HepG2 (cell line): ENCODE measurements at places on chromosomes 11 and 22. TPM values are rescaled to one million over a fixed set of nuclear protein-coding genes. Genes with fewer than 3 reads are reported as not detected.
A peak's percentile ranks its signal among the peaks of the same experiment; 100 is the strongest.

TRIM66 gene
- 4.9 and 5.6 TPM in 2 replicates for total RNA-seq

DNA sequence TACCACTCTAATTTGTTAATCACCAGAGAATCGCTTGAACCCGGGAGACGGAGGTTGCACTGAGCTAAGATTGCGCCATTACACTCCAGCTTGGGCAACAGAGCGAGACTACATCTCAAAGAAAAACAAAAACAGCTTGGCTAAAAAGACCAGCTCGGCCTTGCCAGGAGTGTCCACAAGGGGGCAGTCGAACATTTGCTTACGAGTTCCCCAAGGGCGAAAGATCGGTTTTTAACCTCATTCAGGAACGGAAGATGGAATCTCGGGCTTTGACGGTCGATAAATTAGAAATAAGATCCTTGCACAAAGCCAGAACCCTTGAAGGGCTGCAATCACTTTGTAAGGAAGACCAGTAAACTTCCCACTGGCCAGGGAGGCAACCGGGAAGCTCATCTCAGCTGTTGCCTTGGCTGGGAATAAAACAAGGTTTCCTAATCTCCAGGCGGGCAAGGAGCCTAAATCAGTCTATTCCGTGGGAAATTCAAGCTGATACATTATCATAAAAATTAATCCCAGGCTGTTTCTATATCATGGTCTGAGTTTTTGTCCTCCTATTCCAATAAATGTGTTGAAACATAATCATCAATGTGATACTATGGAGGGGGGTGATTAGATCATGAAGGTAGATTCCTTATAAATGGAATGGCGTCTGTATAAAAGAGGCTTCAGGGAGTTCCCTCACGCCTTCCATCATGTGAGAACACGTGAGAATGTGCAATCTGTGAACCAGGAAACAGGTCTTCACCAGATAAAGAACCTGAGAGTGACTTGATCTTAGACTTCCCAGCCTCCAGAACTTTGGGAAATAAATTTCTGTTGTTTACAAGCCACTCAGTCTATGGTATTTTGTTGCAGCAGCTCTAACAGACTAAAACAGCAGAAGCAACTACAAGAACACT lies 14.9 kb upstream of the SLC29A2 start:
- peaks cover 20% of the 10 kb centered on the region for H3K4me1 ChIP-seq
- H3K27me3 ChIP-seq, result no peaks in the 10 kb centered on the region
- no peak overlapping the region for H3K27ac ChIP-seq
- H3K36me3 ChIP-seq, result no peaks in the 10 kb centered on the region
- no peak overlapping the region for H3K4me3 ChIP-seq

GRAP2 gene
- total RNA-seq, result not detected in 2 replicates

APOL5 gene
- not detected in 2 replicates for total RNA-seq

GRCh38 chr11:9740202-9740883 lies 76.5 kb downstream of the SWAP70 start:
- H3K27me3 ChIP-seq, result no peaks in the 10 kb centered on the region
- H3K27ac ChIP-seq, result no peak overlapping the region

- no peaks in the 10 kb centered on the region for H3K4me1 ChIP-seq
- H3K27ac ChIP-seq, result no peak overlapping the region
- peaks cover 10% of the 10 kb centered on the region for H3K36me3 ChIP-seq
- no peak overlapping the region for H3K4me3 ChIP-seq
- H3K27me3 ChIP-seq, result no peaks in the 10 kb centered on the region
Observed at GRCh38 chr11:43899094-43899493, 18.5 kb downstream of the ALKBH3 start.

DNA sequence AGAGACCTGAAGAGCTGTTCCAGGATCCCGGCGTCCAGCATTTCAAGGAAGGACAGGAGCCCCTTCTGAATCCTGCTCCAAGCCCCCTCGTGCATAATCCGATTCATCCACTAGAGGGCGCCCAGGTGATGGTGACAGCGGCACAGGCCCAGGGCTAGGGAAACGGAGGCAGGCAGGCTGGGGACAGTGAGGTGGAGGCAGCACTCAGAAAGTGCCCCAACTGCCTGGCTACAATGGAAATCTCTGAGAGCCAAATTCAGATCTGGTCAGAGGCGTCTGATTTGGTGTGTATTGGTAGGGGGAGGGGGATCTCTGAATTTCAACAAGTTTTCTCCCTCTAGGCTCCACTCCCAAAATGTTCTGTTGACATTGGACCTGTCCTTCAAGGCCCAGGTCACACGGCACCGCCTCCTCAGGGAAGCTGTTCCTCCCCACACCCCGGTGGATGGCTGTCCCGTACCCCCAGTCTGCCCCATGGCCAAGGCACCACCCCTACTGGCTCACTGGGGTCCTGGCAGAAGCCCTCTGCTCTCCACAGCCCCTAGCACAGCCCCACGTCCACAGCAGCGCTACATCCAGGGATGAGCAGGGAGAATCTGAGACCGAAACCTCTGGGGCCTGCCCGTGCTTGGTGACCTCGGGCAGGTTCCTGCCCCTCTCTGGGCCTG lies 142.9 kb downstream of the CRYBB2 start:
- H3K27ac ChIP-seq, result no peak overlapping the region
- peak; percentile 35 for DNase-seq
- peaks cover 62% of the 10 kb centered on the region; the same call in 2 of the 3 replicates for H3K36me3 ChIP-seq
- no peaks in the 10 kb centered on the region for H3K27me3 ChIP-seq
- H3K4me3 ChIP-seq, result no peak overlapping the region

ACR gene
- not detected in 2 replicates for total RNA-seq

DNA sequence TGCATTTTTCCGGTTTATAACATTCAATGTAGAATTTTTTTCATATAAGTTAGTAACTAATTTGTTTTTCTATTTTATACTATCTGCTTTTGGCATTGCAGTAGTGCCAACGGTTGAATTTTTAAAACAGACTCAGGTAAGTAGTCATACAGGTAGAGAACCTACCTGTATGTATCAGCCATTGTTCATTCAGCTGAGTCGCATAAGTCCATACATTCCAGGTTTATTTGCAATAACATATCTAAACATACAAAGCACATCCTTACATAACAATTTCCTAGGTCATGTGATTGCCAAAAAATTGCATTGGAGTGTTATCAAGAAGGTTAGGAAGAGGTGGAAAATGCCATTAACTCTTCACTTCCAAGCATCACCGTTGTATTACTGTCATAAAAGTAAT lies 1059.3 kb upstream of the CNTN5 start:
- H3K27ac ChIP-seq, result no peak overlapping the region
- no peaks in the 10 kb centered on the region for H3K4me1 ChIP-seq
- DNase-seq, result no peak
- H3K4me3 ChIP-seq, result no peak overlapping the region

DNA sequence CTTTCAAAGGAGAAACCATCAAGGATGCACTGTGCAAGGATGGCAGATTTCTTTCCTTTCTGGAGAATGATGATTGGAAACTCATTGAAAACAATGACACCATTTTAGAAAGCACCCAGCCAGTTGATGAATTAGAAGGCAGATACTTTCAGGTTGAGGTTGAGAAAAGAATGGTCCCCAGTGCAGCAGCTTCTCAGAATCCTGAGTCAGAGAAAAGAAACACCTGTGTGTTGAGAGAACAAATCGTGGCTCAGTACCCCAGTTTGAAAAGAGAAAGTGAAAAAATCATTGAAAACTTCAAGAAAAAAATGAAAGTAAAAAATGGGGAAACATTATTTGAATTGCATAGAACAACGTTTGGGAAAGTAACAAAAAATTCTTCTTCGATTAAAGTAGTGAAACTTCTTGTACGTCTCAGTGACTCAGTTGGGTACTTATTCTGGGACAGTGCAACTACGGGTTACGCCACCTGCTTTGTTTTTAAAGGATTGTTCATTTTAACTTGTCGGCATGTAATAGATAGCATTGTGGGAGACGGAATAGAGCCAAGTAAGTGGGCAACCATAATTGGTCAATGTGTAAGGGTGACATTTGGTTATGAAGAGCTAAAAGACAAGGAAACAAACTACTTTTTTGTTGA lies 9.8 kb downstream of the FAM111A start:
- peaks cover under 1% of the 10 kb centered on the region; the same call in 1 of the 2 replicates for H3K4me1 ChIP-seq
- H3K27ac ChIP-seq, result no peak overlapping the region
- H3K27me3 ChIP-seq, result no peaks in the 10 kb centered on the region

- no peak overlapping the region for H3K4me3 ChIP-seq
- no peak for DNase-seq
- no peaks in the 10 kb centered on the region for H3K27me3 ChIP-seq
Observed at GRCh38 chr22:37716708-37717107, 19.9 kb downstream of the TRIOBP start.

DNA sequence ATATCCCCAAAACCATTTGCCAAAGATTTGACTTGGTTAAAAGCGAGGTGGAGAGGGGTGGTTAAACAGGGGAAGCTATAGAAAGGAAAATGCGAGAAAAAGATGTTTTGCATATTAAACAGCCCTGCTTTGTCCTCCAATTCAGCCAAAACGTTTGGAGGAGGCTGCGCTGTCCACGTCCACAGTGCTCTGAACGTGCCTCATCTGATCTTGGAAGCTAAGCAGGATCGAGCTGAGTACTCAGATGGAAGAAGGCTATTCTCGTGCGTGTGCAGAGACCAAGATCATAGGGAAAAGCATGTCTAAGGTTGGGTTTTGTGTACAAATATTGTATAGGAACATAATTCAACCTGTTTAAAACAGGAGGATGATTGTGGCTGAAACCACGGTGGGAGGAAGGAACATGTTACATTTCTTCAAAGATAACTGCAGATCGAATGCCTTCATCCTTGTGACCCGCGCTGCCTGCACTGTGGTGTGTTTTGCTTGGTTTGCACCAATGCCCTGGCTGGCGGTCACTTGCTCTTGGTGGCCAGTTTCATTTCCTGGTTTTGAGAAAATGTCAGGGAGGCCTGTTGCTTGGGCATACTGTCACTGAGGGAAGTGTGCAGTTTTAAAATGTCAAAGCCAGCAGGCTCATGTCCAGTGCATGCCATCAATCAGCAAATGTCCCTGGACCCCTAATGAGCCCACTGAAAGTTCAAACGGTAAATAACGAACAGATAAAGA lies 40.4 kb downstream of the FLI1 start:
- no peak for DNase-seq
- no peak overlapping the region for H3K27ac ChIP-seq
- H3K36me3 ChIP-seq, result no peaks in the 10 kb centered on the region
- H3K4me3 ChIP-seq, result no peak overlapping the region
- no peaks in the 10 kb centered on the region for H3K4me1 ChIP-seq

DNA sequence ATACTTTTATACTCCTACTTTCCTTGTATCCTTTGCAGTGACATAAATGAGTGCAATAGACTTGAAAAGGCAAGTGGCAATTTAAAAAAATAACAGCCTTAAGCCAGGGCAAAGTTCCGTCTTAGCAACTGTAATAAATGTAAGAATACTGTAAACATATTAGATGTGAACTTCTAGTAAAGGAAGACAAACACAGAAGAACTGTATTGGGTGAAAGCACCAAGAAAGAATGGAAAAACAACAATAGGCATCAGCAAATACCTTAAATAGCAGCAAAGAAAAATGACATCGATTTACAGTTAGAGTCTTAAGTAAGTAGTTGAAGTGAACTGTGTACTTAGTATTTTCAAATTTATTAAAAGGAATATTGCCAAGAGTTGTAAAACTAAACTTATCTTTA lies 75.5 kb upstream of the TP53AIP1 start:
- DNase-seq, result no peak

F2 gene
- 110 and 330 TPM in 2 replicates for total RNA-seq

APLNR gene
- total RNA-seq, result not detected in 2 replicates

DNA sequence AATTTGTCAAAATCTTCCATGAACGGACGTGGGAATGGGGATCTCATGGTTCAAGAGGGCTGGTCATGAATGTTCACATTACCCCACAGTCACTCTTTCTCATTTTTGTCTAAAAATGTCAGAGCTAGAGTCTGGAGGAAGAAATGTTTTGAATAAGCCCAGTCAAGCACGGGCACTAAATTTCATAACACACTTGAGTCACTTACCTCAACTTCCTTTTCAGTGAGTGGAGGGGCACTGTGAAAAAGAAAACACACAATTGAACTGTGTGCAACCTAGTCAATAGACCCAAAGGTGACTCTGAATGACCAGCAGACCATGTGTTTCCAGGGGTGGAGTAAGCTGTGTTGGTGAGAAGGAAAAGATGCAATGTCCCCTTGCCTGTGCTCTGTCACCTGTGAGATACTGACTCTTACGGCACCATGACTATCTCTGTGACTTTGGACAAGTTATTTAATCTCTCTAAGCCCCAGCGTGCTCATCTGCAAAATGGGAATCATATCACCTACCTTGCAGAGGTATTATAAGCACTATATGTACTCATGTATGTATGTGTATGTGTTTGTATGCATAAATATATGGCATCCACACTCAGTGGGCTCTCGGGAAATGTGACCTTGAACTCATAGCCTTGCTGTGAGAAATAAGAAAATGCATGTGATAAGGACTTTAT lies 38.2 kb upstream of the LYVE1 start:
- H3K4me1 ChIP-seq, result peaks cover 52% of the 10 kb centered on the region
- H3K27ac ChIP-seq, result no peak overlapping the region
- H3K4me3 ChIP-seq, result no peak overlapping the region
- H3K36me3 ChIP-seq, result no peaks in the 10 kb centered on the region
- DNase-seq, result no peak

- H3K4me3 ChIP-seq, result no peak overlapping the region
- DNase-seq, result no peak
- peaks cover 84% of the 10 kb centered on the region for H3K27me3 ChIP-seq
Observed at GRCh38 chr22:49660321-49660720, 167.4 kb downstream of the BRD1 start.

GRCh38 chr11:2689651-2690575 lies 9.9 kb downstream of the KCNQ1OT1 start:
- no peak for DNase-seq
- peaks cover 100% of the 10 kb centered on the region for H3K4me1 ChIP-seq
- no peaks in the 10 kb centered on the region for H3K27me3 ChIP-seq
- no peak overlapping the region for H3K4me3 ChIP-seq
- peaks cover 96% of the 10 kb centered on the region for H3K36me3 ChIP-seq

- no peak overlapping the region for H3K27ac ChIP-seq
- H3K4me3 ChIP-seq, result no peak overlapping the region
- no peak for DNase-seq
Observed at GRCh38 chr22:21921729-21922128, 30.9 kb downstream of the PPM1F start.

DNA sequence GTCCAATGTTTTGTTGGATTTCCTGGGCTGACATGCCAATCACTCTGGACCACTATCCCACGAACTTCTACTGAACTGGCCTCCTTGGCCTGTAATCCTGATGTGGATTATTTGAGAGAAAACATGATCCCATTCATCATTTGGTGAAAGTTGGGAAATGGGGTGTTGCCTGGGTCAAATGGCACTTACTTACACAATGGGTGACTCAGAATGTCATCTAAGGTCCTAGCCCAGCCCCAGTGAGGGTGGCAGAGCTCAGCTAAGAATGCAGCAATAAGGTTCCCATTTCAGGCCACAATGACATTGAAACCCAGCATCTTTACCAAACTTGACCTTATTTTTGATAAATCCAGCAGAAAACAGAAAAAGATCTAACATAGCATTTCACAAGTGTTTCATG lies 8.0 kb upstream of the DSCAML1 start:
- H3K27ac ChIP-seq, result no peak overlapping the region
- H3K4me1 ChIP-seq, result peaks cover 2% of the 10 kb centered on the region
- no peak overlapping the region for H3K4me3 ChIP-seq

APOA4 gene
- total RNA-seq, result 1.8 and 3.8 TPM in 2 replicates

GRCh38 chr11:46336563-46337180 lies 10.6 kb upstream of the DGKZ start:
- H3K36me3 ChIP-seq, result no peaks in the 10 kb centered on the region
- H3K27me3 ChIP-seq, result peaks cover 16% of the 10 kb centered on the region
- H3K4me1 ChIP-seq, result peaks cover 4% of the 10 kb centered on the region; the same call in 1 of the 2 replicates
- H3K27ac ChIP-seq, result no peak overlapping the region

GRCh38 chr11:34245041-34245440 lies 112.8 kb downstream of the ABTB2 start:
- no peaks in the 10 kb centered on the region for H3K36me3 ChIP-seq
- H3K4me1 ChIP-seq, result peaks cover 44% of the 10 kb centered on the region
- DNase-seq, result no peak
- no peaks in the 10 kb centered on the region for H3K27me3 ChIP-seq

BLID gene
- total RNA-seq, result not detected in 2 replicates

- no peak for DNase-seq
- peaks cover 94% of the 10 kb centered on the region for H3K27me3 ChIP-seq
- H3K36me3 ChIP-seq, result no peaks in the 10 kb centered on the region
- H3K27ac ChIP-seq, result no peak overlapping the region
Observed at GRCh38 chr11:125401746-125402145, 94.3 kb downstream of the FEZ1 start.
